ENCODE measurements at places on chromosomes 4 and X.

DNA sequence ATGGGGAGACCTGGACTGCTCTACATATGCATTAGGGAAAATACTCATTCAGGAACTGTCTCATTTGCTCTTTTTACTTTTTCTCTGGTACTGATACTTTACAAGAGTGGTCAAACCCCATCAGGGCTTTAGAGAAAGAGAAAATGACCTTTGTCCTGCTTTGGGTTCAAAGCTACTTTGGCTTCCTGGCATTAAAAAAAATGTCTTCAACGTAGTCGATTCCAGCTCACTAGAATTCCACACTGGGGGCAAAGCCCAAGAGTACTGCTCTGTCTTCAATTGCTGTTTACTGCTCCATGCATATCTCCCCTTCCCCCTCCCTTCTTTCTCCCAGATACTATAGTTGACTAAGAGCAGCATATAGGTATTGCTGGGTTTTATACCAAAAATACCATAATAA lies 98.0 kb downstream of the PAPSS1 start:
- DNase-seq: no peak

GRCh38 chrX:133559909-133560308 lies 144.6 kb upstream of the GPC4 start:
- DNase-seq: no peak

DNA sequence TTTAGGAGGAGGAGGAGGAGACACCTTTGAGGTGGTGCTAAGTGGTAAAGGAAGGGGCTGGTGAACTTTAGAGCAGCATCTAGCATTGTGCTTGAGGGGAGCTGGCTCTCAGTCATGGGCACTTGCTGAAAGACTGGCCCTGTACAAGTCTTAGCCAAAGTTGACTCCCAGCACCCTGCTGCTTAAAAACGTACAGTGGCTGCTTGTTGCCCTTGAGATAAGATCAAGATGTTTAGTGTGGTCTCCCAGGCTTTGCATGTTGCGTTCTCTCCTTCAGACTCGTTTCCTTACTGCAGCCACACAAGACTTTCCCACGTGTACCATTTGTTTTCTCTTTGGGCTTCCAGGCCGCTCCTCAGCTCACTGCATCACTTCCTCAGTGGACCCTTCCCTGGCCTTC lies 1.8 kb downstream of the MED28 start:
- no peak for DNase-seq

GRCh38 chr4:148184922-148185321 lies 257.3 kb downstream of the NR3C2 start:
- no peak for DNase-seq

DNA sequence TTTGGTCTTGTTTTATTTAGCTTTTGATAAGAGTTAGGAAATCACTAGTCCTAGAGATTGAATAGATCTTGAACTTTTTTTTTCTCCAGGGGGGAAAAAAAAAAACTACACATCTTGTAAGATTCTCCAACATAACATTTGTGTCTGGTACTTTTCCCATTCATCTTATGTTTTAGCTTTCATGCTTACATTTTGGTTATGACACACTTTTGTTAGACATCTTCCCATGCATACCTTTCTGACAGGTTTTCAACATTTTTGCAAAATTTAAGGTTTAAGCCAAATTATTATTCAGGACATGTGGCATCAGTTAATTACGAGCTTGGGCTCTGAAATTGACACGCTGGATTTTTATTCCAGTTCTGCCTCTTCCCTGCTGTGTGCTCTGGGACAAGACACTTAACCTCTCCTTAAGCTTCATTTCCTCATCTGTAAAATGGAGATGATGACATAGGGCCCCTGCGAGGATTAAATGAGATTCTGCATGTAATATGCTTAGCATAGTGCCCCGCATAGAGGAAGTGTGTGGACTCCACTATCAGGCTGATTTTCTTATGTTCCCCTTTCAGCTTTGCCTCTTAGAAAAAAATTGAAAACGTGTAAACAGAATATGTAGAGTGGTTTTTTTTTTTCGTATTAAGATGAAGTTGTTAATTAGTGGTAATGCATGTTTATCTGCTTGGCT lies 5.3 kb downstream of the KIT start:
- no peak for DNase-seq

- DNase-seq: no peak
These were observed 329.6 kb upstream of the CLNK start for GRCh38 chr4:11014199-11014598.

All from NT2/D1 (cell line).